ENCODE measurements at places on chromosomes 5 and 9.

GRCh38 chr9:122389799-122390481, 19.1 kb downstream of the PTGS1 start:
- peaks cover 11% of the 10 kb centered on the region for H3K4me1 ChIP-seq
- no peak overlapping the region for H3K27ac ChIP-seq
- H3K4me3 ChIP-seq, result no peak overlapping the region
- DNase-seq, result peak; percentile 94
- no peaks in the 10 kb centered on the region for H3K27me3 ChIP-seq

- DNase-seq, result peak; percentile 30
- no peak overlapping the region for H3K4me3 ChIP-seq
Observed at GRCh38 chr9:12652973-12653372, 40.2 kb upstream of the TYRP1 start.

- H3K27ac ChIP-seq, result no peak overlapping the region
- peaks cover 17% of the 10 kb centered on the region for H3K4me1 ChIP-seq
- H3K4me3 ChIP-seq, result peak overlapping the region; percentile 28
- H3K36me3 ChIP-seq, result no peaks in the 10 kb centered on the region
- DNase-seq, result peak; percentile 56
- H3K27me3 ChIP-seq, result no peaks in the 10 kb centered on the region
Observed at GRCh38 chr9:19018201-19018600, 14.8 kb downstream of the SAXO1 start.

DNA sequence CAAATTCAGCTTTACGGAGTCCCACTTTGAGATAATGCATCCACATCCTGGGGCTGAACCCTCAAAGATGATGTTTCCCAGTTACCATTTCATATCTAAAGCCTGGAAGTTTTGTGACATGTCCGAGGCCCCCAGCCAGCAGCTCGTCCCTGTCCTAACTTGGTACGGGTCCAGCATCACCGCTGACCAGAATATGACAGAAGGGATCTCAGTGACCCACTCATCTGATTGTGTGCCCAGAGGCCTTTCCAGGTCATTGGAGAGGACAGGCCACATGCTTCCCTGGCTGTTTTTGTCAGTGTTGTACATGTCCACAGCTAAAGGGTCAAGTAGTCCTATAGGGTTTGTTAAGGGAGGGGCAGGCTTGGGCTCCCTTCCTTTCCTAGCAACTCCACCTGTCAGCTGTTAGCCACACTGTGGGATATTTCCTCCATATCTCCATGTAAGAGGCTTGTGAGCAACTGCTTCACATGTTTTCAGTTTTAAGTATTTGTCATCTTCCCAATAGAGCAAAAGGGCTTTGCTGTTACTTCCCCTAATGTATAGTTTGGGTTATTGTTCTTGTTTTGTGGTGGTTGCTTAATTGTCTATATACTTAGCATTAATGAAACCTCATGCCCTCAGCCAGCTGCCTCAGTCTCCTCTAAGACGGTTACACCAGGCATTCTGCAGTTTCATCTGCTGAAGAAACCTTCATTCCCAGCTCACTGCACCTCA, 33.4 kb downstream of the SECISBP2 start:
- H3K36me3 ChIP-seq, result peaks cover 98% of the 10 kb centered on the region
- DNase-seq, result no peak
- H3K27me3 ChIP-seq, result no peaks in the 10 kb centered on the region
- no peaks in the 10 kb centered on the region for H3K4me1 ChIP-seq

DNA sequence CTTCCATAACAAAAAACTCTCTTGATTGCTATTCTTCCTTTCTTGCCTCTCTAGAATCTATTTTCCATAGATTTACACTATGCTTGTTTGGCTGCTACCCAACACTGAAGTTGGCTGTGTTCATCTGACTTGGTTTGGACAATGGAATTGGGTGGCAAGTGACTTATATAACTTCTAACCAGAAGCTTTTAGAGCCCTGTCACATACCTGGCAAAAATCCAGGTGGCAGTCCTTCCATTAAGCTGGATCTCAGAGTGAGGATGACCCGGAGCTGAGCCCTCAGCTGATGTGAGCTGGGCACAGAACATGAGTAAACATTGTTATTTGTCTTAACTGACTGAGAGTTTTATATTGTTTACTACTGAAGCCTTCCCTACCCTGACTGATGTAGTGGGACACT, 225.7 kb downstream of the TLR4 start:
- H3K27ac ChIP-seq, result no peak overlapping the region
- no peak for DNase-seq
- no peaks in the 10 kb centered on the region for H3K36me3 ChIP-seq

Data from common myeloid progenitor, CD34-positive (primary cell).